CD4-positive, alpha-beta T cell (primary cell): ENCODE measurements at places on chromosomes 2 and 18.

GRCh38 chr2:174731546-174731945 is 32.7 kb downstream of the CHRNA1 start:
- DNase-seq: no peak

DNA sequence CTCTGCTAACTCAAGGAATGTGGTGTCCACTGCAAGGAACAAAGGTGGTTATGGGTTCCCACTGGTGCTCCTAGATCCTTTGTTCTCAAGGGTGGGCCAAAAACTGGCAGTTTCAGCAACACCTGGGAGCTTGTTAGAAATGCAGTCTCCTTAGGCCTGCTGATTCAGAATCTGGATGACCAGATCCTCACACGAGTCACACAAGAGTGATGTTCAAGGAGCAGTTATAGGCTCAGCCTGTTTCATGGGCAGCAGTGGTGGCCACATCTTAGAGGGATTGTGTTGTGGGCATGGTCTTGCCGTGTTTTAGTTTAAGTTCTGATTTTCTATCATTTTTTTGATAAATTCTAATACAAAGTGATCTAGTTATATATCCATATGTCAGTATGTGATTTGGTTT is 28.7 kb upstream of the MGAT5 start:
- DNase-seq: no peak

GRCh38 chr2:28224648-28225472 is 167.8 kb upstream of the FOSL2 start:
- no peak for DNase-seq

- DNase-seq: no peak
These were observed 95.6 kb downstream of the SH3BP4 start for GRCh38 chr2:235047171-235048160.

DNA sequence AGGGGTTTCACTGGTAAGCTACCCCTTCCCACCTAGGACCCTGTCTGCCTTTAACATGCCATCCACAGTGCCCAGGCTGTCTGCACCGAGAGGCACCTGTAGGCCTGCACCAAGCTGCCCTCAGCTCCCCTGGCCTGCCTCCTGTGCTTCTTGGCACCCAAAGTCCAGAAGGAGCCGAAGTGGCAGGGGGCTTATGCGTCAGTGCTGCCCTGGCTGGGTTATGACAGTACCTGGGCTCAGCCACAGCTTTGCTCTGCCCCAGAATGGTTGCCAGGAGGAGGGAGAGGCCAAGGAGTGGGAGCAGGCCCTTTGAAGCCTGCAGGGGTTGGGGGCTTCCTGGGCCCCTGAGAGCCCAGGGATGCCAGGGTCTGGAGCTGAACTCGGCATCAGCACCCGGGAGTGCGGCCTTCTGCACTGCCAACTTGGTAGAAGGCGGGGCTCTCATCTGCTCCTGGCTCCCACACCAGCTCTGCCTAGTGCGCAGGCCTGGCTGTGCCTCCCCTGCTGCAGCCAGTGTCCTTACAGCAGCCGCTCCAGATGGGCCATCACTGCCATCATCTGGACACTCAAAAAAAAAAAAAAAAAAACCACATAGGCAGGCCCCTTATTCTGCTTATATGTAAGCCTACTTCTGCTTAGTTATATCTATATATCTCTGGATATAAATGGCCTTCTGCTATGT is 155.4 kb downstream of the THSD7B start:
- no peak for DNase-seq

GRCh38 chr2:85794491-85795121 is 40.8 kb downstream of the ATOH8 start:
- DNase-seq: no peak

DNA sequence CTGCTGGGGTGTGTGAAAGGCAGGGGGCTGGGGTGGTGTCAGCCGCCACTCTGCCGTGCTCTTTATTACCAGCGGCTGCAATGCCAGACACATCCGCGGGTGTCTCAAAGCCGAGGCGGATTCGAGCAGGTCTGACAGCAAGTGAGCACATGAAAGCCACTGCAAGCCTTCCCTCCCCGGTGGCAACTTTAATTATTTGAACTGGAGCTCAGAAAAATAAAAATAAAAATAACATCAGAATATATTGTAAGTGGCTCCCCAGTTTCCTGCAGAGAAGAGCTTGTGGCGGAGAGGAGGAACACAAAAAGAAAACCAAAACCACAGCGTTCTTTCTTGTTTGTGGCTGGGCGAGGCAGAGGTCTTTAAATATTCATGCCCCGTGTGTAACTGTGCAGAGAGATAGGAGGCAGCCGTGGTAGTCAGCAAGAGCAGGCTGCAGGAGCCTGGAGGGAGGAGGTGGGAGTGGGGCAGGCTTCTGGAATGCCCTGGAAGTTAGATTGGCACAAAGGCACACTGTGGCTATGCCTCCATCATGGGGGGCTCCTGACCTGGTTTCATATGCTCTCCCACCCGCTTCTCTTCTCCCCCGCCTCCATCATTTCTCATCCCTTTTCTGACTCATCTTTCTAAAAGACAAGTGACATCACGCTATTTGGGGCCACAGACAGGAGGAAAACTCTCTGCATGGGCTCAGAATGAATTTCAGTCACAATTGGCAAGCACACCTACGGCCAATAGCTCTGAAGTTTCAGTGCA is 199.8 kb downstream of the CLIP4 start:
- DNase-seq: peak; percentile 19

DNA sequence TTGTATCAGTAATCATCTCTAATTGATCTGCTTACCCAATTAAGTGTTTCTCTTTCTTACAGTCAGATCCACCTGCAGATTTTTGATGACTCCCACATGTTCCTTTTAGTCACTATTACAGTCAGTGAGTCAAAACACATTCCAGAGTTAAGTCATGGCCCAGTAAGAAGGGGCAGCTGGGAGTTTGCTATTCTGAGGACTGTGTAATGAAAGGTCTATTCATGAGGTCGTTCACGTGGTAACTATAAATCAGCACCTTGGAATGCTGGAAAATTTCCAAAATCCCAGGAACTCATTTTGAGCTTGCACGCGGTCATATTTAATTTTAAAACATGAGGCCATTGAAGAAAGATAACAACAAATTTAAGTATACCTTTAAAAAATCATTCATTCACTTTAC is 252.5 kb downstream of the XIRP2 start:
- DNase-seq: no peak

DNA sequence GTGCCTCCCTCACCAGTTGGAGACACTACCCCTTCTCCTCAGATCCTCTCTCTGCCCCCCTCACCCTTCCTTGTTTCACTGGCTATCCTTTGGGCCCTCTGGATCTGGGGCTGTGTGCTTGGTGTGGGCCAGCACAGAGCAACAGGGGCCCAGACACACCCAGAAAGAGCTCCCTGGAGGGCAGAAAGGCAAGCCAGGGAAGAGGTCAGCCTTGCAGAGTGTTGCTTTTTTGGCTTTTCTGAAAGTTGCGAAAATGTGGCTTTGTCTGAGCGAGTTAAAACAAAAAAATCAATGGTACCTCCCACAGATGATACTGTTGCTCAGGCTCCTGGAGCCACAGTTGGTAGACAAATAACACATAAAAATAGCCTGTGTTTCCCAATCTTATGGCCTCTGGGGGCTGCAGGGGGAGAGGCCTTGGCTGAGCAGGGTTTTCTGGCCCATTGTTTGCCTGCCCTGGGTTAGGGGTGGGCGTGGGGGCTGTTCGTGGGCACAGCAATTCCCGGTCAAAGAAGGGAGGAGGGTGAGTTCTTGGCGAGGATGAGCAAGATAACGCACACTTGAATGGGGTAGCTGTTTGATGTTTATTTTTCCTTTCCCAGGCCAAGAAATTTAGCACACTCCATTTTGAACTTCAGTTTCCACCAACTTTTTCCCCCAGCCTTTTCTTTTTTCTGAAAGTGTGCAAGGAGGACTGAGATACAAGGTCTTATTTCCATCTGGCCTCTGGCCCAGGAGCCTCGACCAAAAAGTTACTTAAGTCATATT is 167.0 kb upstream of the HAAO start:
- no peak for DNase-seq
